HS-27A (cell line): ENCODE measurements at places on chromosomes 1 and 21.

- no peak for DNase-seq
These were observed 31.7 kb upstream of the BCAR3 start for GRCh38 chr1:93713341-93713740.

DNA sequence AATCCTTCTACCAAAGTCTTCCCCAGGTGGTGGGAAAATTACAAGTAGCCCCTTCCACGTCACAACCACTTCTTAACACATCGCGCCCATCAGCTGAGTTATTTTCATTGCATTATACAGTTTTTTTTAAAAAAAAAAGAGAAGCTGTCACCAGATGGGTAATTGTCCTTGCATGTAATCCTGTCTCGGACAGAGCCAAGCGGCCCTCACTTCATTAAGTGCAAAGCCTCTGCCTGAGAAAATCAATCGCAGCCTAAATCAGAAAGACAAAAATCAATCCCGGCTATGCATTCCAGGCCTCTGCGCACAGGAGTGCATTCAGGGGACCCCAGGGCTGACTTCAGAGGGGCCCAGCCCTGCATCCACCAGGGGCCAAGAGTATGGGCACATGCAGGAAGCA, 538.9 kb downstream of the NPHP4 start:
- DNase-seq, result no peak

DNA sequence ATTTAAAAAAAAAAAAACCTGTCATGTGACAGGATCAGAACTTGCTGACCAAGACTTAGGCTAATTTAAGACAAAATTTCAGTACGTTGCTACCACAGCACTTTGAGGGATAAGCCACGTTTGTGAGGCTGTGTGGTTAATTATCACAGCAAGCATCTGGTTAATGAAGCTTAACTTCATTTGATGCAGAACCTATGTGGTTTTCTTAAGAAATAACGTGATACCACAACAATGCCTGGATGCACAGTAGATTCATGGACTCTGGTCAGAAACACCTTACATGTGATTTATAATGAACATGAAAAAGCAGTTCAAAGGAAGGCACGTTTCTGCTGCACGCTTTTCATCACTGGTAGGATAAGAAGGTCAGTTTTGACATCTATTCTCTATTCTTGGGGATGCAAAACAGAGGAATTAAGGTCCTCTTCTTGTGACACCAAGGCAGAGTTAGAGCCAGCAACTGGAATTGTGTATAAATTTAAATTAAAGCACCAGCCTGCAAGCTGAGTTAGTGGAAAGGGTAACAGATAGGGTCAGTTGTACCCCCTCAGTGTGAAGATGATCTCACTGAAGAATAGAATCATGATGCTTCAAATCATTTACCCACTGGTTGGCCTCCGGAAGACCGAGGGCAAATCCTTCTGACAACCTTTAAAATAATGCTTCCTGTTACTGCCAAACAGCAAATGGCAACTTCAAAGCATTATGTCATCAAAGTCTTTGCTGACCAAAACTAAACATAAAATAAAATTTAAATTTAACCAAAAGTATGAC, 6.0 kb upstream of the KRTAP8-1 start:
- no peak for DNase-seq

- no peak for DNase-seq
These were observed 5.3 kb downstream of the EDN2 start for GRCh38 chr1:41479000-41479807.

DNA sequence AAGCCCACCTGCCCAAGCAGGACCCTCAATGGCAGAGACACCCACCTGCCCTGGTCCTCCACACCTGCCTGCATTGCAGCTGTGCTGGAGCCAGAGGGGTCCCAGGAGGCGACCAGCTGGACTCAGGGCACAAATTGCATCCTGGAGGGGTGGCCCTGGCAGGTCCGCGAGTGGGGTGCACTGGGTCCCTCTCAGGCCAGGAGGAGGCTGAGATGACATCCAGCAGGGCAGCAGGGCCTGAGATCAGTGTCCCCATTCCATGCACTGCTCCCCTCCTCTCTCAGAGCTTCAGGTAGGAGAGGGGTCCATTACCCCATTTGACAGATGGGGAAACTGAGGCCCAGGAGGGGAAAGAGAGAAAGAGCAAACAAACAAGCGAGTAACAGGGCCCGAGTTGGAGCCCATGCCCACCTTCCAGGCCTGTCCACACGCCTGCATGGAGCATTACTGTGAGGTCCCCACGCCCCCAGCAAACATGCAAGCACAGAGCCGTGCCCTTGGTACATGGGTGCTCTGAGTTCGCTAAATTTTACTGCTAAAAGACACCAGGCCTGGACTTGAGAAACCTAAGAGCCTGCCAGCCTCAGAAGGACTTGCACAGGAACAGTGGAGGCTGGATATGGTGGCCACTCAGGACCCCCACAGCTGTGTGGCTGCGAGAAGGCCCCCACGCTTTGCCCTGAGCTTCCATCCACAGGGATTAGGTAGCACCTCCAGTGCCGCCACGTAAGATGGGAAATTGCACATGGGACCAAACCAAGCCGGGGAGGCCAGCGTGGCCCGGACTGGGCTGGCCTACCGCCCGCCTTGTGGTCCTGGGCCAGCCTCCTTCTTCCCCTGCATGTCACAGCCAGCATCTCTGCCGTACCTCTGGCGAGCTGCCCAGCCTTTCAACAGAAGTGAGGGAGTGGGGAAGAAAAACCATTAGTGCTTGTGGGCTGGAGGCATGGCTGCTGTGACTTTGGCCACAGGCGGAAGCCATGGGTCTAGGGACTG, 7.4 kb downstream of the WNT3A start:
- DNase-seq, result no peak

GRCh38 chr1:234843946-234844345, 234.0 kb upstream of the IRF2BP2 start:
- no peak for DNase-seq

- no peak for DNase-seq
These were observed 104.0 kb upstream of the ZNF678 start for GRCh38 chr1:227459326-227459841.

GRCh38 chr1:45809761-45810160, 6.3 kb downstream of the MAST2 start:
- DNase-seq, result no peak

DNA sequence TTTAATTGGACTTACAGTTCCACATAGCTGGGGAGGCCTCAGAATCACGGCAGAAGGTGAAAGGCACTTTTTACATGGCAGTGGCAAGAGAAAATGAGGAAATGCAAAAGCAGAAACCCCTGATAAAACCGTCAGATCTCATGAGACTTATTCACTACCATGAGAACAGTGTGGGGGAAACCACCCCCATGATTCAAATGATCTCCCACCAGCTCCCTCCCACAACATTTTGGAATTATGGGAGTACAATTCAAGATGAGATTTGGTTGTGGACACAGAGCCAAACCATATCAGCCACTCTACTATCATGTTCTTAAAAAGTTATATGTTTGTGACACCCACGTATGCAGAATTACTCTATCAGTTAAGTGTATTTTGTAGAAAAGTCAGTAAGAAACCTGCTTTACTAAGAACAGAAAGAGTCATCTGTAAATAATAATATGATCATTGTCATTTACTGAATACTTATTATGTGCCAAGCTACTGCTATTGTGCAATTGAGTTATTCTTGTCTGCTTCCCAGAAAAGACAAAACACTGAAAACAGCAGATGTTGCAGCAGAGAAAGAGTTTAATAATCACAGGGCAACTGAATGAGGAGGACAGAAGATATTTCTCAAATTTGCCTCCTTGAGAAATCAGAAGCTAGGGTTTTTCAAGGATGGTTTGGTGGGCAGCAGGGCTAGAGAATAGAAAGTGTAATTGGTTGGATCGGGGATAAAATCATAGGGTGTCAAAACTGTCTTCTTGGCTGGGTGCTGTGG, 207.7 kb upstream of the FGGY start:
- no peak for DNase-seq

DNA sequence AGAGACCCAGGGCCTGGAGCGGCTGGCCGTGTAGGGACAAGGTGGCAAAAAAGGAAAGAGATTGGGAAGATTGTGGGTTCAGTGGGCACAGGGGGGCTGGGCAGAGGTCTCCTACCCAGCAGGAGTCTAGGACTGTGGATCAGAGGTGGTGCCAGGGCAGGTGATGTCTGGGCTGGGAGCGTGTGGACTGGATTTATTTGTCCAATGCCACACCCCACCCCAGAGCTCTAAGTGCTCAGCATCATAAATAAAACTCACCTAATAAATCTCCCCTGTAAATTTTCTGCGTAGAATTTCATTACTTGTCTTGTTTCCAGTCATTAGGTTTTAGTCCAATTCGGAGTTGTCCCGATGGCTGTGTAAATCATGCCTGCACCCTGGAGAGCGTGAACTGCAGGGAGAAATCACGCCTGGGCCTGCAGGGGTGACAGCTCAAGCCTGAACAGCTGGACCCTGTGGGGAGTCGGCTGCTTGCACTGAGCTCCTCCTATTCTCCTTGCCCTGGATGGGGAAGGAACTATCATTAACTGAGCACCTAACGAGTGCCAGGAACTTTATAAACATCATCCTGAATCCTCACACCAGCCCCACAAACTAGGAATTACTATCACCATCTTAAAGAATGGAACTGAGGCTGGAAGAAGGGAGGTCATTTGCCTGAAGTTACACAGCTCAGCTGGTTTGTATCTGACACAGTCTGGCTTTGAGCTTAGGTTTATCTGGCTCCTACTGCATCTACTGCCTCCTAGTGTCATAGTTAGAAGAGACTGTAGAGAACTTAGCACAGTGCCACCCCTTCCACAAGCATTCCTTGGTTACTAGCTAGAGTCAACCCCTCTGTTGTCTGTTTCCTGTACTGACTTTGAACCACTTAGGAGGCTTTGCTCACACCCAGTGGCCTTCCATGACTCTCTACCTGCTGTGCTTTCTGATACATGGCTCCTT, 25.0 kb upstream of the POU3F1 start:
- no peak for DNase-seq

DNA sequence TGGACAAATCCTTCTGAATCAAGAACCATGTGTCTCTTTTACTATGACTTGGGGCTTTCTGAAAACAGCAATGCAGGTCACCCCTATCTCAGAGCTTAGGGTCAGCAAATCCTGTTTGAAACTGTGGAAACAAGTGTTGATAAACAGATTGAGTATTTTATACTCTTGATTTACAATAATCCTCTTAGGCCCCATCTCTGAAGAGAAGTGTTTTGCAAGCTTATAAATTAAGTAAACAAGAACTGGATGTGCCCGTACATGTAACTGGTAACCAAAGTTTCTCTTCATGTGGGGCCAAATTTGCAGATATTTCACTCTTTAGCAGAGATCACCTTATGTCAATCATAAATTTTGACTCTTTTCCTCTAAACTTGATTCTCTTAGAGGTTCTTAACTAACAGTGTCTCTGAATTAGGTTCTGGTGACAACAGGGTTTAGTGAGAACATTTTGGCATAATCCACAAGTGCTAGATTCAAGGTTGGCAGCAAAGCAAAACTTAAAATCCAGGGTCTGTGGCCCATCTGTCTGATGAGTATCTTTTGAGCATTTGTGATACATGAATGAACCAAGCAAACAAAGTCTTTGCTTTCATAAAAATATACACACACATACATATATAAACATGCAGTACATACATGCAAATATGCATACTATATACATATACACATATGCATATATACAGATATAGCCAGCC, 183.0 kb upstream of the HOOK1 start:
- no peak for DNase-seq

DNA sequence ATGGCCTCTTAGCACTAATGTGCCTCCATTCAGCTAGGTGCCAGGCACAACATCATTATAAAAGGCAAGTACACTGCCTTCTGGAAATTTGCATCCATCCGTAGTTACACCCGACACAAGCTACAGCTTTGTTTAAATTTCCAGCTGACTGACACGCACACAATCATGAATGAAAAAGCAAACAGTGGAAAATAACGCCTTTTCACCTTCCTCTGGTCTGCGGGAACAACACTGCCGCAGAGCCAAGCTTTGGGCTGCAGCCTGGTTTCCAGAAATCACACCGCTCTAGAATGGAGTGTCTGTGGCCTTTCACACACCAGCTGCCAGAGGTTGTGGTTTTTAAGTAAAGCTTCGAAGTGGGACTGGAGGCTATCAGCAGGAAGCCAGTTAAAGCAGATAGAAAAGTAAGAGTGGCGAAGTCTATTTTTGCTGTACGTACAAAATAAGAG, 142.8 kb upstream of the COA6 start:
- no peak for DNase-seq

- DNase-seq, result no peak
These were observed at the start of gene TMEM51 for GRCh38 chr1:15153184-15153841. Gene TMEM51, plus strand, starts transcription at chr1:15153747. Its CDS starts 61,341 bp downstream, at chr1:15215088.
